ENCODE measurements at places on chromosomes 4 and X.

DNA sequence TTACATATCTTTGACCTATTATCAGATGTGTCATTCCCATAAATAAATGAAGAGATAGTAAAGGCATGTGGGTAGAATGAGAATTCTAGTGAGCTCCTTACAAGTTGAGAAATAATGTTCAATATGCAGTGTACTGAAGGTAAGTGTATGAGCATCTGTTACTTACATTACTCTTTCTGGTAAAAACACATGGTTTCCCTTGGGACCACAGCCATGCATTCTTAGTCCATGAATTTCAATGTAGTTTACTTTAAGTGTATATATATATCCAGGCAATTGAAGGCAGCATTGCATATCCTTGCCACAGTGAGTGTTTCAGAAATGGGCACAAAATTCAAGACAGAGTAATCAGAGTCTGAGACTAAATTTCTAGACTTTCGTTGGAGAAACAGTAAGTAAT lies 277.2 kb downstream of the CXXC4 start:
- no peak for DNase-seq

GRCh38 chrX:27917713-27918500 lies 63.3 kb downstream of the DCAF8L1 start:
- no peak for DNase-seq

DNA sequence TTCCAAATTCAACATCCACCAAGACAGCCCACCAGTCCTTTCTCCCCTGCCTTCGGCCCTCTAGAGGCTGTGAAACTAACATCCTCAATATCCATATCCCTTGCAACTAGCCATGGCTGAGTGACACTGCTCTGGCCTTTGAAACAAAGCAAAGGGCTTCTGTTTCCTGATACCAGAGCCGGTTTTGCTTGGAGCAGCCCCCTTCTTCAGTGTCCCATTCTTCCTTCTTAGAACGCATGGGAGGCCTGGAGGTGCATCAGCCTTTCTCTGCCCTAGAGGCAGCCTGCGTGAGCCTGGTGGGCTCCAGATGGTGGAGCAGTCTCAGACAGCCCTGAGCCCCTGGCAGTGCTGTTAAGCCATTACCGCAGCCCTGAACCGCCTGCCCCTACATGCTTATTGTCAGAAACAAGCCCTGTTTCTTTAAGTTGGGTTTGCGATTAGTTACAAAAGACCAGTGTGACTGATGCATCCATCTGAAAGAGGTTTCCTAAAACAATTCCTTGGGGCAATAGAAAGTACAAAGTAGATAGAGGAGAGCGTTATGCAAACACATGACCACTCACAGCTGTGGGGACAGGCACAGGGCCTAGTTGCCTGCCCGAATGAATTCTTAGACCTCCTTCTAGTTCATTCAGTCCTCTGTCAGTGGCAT lies 74.1 kb downstream of the EVC start:
- no peak for DNase-seq

GRCh38 chr4:165560941-165561340 lies 182.1 kb downstream of the CPE start:
- DNase-seq, result no peak

DNA sequence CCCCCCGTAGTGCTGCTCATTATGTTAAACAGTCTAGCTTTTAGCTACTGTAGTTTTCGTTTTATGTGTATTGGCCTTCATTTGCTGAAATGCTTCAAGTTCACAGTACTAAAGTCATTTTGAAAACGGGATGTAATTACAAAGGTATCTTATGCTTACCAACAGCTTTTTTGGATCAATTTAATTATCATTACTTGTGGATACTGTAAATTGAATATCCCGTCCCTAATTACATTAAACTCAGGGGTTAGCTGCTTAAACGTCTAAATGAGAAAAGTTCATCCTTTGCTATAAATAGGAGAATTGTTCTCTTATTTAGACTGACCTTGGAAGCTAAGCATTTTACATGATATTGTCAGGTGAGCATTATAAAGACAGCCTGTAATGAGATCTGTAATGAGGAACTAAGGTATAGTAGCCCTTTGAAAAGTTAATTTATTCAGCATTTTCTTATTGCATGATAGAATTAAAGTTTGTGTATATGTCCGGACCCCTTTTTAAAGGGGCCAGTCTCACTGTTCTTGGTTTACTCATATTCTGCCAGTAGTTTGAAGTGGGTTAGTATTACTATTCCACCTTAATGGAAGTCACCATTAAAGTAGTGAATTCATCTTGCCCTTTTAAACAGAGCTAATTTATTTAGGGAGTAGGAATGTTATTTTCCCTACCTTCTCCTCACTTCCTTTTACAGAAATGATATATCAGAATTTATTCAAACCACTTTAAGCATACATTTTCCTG lies 252.6 kb downstream of the TENM3 start:
- DNase-seq, result no peak

DNA sequence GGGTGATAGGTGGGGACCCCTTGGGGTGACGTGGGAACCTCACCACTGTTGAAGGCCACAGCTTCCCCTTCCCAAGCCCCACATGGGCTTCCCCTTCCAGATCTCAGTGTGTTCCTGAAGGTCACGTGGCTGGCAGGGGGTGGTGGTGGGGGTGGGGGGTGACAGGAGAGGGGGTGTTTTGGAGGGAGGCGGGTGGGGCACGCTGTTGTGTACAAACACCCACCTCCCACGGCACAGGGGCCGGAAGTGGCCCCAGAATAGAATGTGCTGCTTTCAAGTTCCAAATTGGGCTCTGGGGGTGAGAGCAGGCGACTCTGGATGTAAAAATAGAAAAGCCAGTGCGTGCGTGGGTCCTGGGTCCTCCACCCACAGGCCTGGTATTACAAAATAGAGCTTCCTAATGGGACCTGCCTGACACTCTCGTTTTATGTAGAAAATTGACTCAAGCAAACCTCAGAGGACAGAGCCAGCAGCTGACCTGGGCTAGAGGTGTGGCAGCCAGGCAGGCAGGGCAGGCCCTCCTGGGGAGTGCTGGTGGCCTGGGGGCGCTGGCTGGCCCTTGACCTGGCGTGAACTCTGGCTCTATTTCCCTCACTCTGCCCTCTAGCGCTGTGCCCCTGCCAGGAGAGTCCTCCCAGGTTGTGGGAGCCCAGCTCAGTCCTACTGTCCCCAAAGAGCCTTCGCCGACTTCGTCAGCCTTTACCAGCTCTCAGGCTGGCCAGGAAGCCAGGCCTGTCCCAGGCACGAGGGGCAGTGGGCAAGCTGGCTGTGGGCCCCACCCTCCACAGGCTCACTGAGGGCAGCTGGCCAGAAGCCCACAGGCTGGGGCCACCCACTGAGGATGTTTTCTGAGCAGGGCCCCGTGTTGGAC lies 5.4 kb upstream of the SH3BP2 start:
- no peak for DNase-seq

GRCh38 chrX:153905481-153906095 lies 1.1 kb downstream of the AVPR2 start:
- no peak for DNase-seq

GRCh38 chrX:139862208-139862607 lies 70.6 kb downstream of the ATP11C start:
- no peak for DNase-seq

GRCh38 chr4:136281307-136281706 lies 1251.0 kb downstream of the PCDH18 start:
- DNase-seq, result no peak

DNA sequence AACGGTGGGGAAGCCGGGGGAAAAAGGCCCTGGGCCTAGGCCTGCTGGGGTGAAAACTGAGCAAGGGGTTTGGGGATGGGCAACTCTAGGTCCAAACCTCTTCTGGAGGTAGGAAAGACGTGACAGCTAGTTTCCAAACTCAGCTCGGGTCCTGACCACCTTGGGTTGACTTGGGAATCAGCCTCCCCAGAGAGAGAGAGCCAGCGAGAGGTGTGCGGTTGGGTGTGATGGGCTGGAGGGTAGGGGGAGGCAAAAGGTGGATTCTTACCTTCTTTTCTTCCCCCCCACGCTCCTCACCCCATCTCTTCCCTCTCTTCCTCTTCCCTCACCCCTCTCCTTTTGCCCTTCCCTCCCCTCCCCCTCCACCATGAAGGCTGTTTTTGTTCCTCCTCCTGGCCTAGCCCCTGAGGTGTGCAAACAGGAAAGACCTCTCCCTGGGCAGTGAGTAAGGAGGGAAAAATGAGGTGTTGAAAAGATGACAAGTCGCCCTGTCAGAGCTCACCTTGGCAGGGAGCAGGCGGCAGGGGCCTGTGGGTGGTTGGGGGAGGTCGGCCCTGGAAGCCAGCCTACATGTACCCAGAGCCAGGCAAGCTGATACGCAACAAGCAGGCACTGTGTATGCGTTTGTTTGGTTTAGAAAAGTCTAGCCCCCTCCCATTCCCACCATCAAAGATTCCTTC lies 14.8 kb downstream of the PJA1 start:
- DNase-seq, result no peak

- DNase-seq, result no peak
Measured at GRCh38 chr4:119540249-119540648, 88.4 kb downstream of the PDE5A start.

DNA sequence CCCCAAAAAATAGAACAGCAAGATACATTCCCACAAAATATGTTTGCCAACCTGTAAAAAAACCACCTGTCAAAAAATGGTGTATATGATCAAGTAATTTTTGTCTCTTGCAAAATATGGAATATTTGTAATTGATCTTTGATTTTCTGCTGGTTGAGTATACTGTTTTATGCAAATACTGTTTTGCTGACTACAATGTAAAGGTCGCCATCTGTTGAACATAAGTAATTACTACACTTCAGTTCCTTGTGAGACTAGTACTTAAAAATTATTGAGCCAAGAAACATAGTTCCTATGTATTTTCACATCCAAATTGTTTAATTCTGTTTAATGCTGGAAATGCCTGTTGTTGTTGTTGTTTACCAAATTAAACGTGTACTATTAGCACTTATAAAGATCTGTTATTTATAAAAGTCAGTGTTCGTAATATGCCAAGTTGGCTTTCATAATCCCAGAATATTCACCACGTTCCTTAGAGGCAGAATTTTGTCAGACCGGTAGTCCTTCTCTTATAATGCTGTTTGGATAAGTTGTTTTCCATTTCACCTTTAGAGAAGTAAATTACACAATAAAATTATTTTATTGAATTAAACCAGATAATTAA lies 144.2 kb downstream of the PDLIM5 start:
- DNase-seq, result peak; percentile 31

DNA sequence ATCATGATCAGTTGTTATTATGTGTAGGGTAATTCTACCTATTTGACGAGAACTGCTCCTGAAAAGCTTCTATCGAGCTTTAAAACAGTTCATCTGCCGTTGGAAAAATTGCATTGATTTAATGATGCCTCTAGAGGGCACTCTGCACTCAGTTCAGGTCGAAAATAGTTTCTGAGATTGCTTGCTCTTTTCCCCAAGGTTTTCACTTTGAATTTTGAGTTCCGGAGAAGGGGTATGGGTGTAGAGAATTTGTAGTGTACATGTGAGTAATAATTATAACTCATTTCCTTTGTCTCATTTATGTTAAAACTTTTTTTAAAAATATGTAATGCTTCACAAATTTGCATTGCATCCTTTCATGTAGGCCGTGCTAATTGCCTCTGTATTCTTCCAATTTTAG lies 28.4 kb upstream of the TNIP3 start:
- DNase-seq, result peak; percentile 7

GRCh38 chr4:165502916-165503907 lies 124.4 kb downstream of the CPE start:
- no peak for DNase-seq

DNA sequence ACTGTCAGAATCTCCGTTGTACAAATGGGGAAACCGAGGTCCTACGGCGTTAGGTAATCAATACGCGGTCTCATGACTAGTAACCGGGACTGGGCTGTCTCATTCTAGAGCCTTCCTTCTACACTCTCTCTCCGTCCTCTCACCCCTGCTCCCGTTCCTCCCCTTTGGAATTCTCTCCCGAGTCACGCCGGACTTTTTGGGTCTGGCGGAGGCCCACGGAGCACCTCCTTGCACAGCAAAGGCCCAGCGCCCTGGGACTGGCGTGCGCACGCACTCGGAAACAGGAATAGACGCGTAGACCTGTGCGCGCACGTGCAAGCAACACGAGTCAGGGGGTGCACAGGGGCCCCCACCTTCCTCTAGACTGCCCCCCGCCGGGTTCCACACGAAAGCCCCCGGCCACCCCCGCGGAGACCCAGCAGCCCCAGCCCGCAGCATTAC lies 361 bp downstream of the QDPR start:
- DNase-seq, result no peak

DNA sequence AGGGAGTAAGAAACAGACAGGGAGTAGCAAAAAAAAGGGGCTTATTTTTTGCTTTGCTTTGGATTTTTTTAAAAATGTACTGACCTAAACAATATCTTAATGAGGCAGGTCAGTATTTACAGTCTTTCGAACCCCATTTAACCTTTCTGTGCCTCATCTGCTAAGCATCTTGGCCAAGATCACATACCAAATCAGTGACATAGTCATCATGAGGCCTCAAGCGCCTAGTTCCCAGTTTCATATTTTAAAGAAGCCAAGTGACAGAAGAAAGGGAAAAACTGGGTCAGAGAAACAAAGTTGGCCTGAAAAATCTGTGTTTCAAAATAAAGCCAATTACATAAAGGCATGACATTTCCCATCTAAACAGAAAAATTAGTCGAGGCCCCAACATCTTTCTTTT lies 94.6 kb upstream of the WDR44 start:
- no peak for DNase-seq

DNA sequence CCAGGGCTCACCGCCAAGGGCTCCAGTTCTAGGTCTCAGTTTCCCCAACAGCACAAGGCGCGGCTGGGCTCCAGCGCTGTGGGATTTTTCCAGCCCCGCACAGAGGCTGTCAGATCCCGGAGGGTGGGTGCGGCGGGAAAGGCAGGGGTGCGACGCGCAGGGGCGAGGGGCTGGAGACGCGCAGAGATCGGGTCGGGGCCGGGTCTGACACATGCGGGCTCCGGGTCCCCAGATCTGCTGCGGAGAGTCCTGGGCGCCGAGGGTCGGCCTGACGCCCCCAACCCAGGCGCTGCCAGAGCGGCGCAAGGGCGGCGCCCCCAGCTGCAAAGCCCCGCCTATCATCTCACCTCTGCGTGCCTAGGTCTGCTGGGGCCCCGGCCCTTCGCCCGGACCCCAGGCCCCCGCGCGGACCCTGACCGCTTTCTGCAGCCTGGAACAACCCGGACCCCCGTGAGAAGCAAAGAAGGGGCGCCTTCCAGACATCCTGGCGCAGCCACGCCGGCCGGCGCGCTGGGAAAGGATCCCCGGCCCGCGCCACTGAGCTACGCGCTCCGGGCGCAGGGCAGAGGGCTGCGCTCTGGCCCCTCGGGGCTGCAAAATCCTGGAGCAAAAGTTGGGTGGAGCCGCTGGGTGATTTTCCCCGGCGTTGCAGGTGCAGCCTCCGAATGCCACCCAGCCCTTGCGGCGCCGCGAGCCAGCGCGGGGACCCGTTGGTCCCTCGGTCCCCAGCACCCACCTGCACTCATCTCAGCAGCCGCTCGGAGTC lies 486 bp downstream of the ABLIM2 start:
- DNase-seq, result no peak

GRCh38 chr4:110371016-110371770 lies 104.8 kb upstream of the ENPEP start:
- DNase-seq, result no peak

GRCh38 chr4:110107866-110108265 lies 90.5 kb downstream of the ELOVL6 start:
- DNase-seq, result no peak

Data from DMS153 (cell line).